ENCODE measurements at places on chromosomes 11 and 22. TPM values are rescaled to one million over a fixed set of nuclear protein-coding genes. Genes with fewer than 3 reads are reported as not detected.

The PDHX gene
- 27.4 TPM for total RNA-seq

The DEPDC7 gene
- 6.9 TPM for total RNA-seq

The KLHDC7B gene
- 0.02 TPM for total RNA-seq

The RASD2 gene
- 0.66 TPM for total RNA-seq

The NECTIN1 gene
- total RNA-seq: 8.8 TPM

The OR8G5 gene
- not detected for total RNA-seq

The GAL gene
- total RNA-seq: 22.9 TPM

The IGSF22 gene
- total RNA-seq: not detected

Measured in A549 treated with AZD2906 at 1 μM for 4 hours (cell line).